Umbilical cord (tissue), 2 donors: ENCODE measurements at places on chromosomes 6 and 20.
A peak's percentile ranks its signal among the peaks of the same experiment; 100 is the strongest.

DNA sequence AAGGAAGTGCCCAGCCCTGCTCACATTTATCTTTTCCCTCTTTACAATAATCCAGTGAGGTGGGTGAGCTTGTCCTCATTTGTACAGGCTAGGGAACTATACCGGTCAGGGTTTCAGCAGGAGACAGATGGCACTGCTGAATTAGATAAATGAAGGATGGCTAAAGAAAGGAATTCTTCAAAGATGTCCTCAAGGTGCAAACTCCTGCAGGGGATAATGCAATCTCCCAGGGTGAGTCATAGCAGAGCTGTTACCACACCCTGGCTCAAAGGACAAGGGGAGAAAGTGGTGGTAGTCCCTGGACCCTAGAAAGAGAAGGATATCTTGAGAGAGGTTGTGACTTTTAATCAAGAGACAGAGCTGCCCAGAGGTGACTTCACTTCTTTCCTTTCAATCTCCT is 66.7 kb downstream of the RFPL4B start:
- no peak for DNase-seq

DNA sequence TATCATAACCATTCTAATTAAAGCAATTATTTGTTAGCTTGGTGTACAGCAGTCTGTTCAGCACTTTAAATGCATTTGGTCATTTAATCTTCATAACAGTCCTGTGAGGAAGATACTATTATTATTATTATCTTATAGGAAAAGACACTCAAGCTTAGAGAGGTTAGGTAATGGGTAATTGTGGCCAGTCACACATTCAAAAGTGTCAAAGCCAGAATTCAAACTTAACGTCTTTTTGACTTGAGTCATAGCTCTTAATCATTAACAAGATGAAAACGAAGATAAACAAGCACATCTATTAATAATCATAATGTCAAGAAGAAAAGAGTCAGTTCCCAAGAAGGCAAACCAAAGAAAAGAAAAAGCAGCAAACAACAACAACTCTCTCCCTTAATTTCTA is 251.0 kb downstream of the SYNE1 start:
- no peak for DNase-seq

- no peak for DNase-seq
Measured at GRCh38 chr6:125232466-125232865, 69.3 kb downstream of the HDDC2 start.

- DNase-seq, result peak; percentile 34
Measured at GRCh38 chr6:650098-650497, 6.8 kb downstream of the HUS1B start.

GRCh38 chr20:25223765-25224720 is 23.8 kb upstream of the PYGB start:
- no peak for DNase-seq

DNA sequence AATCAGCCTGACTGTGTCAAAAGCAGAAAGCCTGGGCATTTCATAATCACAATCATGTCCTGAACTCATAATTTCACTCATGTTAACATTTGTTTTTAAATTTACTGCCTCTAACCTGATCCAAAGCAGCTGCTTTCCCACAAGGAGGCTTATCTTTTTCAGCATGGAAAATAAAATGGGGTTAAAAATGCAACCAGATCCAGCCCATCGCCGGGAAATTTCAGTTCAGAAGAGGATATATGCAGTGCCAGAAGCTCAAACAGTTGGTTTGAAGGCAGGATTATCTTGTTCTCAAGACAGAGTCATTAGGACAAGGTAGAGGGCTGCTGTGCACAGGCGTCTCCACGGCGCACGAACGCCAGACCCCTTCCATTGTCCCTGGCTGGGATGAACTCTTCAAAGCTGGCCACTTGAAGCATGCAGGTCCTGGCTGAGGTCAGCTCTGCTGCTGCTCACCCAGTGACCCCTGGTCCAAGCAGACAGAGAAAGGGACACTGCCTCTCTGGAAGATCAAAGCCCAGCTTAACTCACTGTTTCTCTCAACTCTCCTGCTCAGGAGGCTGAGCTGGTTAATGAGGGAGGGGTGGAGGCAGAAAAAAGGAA is 191.1 kb upstream of the HEY2 start:
- DNase-seq, result peak; percentile 85

DNA sequence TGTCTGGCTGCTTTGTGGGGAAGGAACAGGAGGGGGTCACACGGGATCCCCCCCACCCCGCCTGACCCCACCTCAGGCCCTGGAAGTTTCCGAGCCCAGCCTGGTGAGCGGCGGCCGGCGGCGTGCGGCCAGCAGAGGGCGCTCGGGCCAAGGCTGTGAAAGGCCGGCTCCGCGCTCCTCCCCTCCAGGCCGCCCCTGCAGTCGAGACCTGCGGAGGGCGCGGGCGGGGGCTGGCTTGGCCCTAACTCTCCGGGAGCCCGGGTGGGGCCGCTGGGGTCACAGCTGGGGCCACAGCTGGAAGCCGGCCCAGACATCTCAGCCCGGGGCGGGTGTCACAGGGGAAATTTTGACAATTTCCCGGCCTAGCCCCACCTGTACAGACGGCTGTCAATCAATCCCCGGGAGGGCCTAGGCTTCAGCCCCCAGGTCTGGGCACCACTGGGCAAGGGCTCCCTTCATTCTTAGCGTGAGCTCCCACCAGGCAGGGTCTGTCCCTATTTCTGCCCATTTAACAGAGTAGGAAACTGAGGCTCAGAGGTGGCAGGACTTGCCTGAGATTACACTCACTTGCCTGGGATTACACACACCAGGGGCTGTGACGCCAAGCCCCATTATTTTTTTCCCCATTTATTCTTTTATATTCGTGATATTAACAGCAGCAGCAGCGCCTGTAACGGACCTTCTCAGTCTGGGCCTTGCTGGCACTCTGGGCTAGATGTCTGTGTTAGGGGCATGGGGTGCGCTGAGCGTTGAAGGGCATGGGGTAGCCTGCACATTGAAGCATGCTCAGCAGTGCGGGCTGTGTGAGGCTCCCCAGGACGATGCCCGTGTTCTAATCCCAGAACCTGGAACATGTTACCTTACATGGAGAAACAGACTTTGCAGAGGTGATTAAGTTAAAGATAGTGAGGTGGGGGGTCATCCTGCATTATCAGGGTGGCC is 23.0 kb downstream of the ZBP1 start:
- DNase-seq, result peak; percentile 37

- DNase-seq, result no peak
Measured at GRCh38 chr6:151093706-151094105, 146.1 kb upstream of the AKAP12 start.

DNA sequence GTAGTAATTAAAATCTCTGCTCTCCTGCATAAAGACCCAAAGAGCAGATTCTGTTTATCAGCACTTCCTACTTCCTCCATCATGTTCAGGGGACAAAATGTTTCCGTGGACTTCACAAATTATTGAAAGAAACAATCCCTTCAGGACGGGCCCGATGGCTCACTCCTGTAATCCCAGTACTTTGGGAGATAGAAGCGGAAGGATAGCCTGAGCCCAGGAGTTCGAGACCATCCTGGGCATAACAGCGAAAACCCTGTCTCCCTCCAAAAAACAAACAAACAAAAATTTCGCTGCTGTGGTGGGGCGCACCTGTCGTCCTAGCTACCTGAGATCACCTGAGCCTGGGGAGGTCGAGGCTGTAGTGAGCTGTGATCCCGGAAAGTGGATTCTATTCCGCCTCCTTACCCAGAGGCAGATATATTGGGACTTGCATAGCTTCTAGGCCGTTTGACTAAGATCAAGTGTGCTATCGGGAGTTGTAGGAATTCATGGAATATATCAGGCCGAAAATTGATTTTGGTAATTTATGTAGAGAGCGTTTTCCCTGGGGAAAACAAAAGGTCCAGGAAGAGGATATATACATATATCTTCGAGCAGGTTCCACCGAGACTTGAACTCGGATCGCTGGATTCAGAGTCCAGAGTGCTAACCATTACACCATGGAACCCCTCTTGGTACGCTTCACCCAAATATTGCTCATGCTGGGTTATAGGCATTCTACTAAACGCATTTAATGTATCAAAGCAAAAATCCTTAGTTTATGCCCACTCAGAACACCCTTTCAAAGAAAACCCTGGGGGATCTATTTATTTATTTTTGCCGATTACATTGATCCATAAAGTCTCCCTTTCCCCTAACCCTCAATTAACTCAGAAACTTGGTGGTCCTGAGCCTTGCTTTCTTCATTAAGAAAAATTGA is 74.5 kb upstream of the ZNF184 start:
- no peak for DNase-seq

GRCh38 chr6:74657011-74657410 is 548.8 kb downstream of the COL12A1 start:
- DNase-seq, result no peak

DNA sequence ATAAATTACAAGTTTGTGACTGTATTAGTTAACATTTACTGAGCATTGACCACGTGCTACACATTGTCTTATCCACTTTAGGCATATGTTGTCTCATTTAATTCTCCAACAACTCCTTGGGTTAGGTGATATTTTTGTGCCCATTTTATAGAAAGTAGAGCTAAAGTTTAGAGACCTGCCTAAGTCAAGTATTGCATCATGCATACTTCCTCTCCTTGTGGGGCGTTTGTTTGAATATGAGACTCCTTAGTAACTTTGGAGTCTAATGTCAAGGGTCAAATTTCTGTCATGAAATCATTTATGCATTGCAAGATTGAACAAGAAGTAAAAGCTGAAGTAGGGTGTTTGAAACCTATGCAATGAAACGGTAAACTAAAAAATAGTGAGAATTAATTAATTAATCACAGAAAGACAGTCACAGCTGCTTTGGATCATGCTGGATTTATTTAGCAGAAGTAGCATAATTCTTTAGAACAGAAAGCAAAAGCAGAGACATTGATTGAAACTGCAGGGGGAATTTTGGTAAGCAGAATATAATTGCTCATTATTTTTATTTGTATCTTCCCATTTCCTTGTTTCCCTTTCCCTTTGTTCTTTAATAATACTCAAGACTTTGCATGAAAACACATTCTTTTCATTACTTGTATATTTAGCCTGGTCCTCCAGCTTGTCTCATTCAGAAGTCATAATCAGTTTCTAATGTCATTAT is 1374.4 kb upstream of the GJE1 start:
- DNase-seq, result no peak

DNA sequence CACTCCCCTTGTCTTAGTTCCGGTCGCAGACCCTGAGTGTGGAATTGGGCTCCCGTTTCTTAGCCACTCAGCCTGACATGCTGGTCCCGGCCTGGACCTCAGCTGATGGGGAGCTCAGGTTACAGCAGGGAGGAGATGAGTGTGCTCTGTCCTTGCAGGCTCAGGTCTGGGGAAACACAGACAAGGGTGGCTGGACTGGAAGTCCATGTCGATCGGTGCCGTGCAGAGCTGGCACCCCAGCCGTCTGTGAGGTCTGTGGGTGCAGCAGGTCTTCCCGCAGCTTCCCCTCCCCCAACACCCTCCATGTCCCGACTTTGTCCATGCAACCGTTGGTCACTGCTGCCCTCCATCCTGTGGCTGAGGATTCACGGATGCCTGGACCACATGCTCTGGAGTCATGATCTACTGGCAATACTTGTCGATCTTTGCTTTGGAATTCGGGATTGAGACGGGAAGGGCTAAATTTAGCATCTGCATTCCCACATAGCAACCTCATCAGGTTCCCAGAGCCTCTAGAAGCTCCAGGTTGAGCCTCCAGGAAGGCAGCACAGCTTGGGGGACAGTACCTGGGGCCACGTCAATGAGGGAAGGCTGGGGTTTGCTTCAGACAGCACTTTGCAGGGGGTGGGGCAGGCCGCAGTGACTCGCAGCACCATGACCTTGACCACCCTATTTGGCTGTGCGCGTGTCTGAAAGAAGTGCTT is 118.8 kb downstream of the PSMB1 start:
- DNase-seq, result no peak

GRCh38 chr20:54510541-54511129 is 35.2 kb downstream of the DOK5 start:
- DNase-seq, result no peak

DNA sequence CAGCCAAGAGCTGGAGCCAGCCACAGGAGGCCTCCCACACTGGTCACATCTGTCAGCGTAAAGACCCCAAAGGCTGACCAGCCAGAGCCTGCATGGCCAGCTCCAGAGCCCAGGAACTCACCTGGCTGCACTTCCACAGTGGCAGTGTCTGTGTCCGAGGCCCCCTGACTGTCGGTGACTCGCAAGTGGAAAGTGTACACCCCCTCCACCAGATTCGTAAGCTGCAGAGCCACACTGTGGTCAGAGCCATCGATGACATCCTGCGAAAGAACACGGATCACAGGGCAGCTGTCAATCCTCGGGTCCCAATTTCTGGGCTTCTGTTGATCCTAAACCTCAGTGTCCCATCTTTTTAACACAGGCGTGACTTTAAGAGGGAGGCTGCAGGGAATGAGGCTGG is 69.3 kb downstream of the ALDH5A1 start:
- DNase-seq, result no peak

DNA sequence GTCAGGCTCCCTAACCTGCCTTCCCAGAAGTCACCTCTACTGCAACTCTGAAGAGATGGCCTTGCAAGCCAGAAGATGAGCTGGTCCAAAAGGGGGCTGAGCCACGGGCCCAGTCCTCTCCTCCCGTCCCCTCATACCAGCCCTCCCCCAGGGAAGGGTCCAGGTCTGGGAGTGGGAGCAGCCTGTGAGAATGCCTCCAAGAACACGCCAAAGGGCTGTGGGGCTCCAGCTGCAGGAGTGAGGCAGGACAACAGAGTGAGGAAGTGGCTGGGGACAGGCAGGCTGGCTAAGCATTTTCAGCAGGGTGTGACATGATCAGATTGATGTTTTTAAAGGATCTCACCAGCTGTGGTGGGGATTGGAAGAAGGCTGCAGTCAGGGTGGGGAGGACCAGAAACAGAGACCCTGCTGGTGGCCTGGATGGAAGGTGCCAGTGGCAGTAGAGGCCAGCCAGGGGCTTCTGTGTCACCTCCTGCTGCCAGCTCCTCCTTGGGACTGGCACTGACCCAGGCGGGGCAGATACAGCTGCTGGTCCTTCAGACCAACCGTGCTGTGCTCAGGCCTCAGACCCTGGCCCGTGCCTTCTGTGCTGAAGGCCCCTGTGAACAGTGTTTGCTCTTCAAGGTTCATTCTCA is 257.6 kb downstream of the NRN1 start:
- DNase-seq, result no peak

DNA sequence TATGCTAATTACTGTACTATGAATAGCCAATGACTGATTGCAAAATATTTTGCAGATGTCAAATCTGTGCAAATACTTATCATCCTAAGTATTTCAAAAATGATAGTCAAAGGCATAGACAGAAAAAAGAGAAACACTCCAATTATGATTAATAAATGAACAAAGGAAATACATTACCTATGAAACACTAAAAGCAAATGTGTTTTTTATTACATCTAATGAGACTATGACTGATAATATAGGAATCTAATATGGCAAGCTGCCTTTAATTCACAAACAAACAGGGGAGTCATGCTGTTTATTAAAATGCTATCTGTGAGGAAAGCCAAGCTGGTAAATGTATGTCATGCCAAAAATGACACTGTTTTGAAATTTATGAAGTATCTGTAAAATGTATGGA is 713.2 kb upstream of the NRSN1 start:
- DNase-seq, result no peak

GRCh38 chr6:20532881-20533280 is 1.4 kb upstream of the CDKAL1 start:
- no peak for DNase-seq
